ENCODE measurements at places on chromosomes 5 and 9.

- DNase-seq: no peak
Measured at GRCh38 chr5:82719368-82719767, 357.8 kb downstream of the TMEM167A start.

DNA sequence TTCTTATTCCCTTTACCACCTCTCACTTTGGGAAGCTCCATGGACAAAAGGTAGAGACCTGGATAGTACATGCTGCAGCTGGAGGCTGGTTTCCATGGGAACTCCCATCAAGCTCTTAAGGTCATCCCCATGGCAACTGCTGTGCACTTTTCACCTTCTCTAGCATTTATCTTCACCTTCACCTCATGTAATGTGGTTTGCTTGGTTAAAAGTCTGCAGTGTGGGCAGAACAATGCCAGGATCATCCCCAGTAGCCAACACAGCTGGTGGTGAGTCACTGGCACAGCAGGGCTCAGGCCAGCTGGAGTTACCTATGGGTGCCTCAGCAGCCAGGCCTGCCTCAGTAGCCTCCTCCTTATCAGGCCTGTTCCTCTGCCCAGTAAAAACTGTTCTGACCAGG lies 210.5 kb downstream of the GRIA1 start:
- DNase-seq: no peak

DNA sequence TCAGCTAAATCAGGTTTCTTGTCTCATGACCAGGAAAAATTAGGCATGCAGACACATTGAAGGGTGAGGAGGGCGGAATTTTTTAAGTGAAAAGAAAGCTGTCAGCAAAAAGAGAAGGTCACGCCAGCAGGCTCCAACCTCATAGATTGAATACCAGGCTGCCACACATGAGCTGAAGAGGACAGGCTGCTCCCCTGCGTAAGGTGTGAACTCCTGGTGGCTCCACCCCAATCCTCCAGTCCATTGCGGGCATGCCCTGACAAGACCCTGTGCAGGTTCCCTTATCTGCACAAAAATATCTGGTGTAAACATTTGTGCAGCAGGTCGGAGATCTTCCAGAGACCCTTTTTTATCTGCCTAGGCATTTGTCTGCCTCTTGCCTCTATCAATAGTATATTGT lies 22.9 kb upstream of the TEX10 start:
- no peak for DNase-seq

DNA sequence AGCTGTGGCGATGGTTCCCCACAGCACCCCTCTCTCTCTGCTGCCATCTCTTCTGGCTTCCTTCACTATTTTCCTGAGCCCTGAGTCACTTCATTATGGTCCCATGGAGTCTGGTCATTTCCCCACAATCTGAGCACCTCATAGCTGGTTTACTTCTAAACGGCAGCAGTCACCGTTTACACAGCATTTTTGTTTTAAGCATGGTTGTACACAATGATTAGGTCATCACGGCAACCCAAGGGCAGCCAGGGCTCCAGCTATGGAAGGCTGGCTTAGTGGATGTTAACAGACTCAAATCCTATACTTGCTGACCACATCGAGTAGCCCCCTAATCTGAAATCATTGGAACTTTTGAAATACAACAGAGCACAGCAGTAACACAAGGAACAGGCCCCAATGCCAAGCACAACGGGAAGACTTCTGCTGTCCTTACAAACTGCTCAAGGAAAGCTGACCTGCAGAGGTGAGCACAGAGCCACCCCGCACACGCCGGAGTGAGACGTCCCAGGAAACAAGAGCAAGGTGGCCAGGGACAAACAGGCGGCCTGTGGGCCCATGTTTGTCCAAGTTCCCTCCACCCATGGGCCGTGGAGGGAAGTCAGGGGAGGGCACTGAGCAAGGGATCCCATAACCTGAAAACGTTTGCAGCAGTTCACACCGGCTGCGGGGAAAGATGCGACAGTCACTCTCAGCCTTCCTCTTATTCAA lies 22.9 kb downstream of the CAMSAP1 start:
- no peak for DNase-seq

DNA sequence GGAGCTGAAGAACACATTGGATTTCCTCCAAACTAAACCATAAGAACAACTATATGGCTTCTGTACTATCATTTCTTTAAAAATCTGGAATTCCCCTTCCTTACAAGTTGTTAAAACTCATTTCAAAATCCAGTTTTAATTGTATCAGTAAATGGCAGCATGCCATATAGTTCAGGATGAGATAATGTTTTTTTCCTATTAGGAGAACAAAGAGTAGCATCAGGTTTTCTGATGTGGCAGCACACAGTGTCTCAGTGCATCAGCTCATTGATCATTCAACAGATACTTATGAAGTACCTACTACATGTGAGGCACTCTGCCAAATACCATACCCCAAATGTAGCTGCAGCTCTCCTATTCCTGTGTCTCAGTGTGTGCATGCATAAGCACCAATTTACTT lies 161.1 kb downstream of the EPB41L4A start:
- DNase-seq: no peak

DNA sequence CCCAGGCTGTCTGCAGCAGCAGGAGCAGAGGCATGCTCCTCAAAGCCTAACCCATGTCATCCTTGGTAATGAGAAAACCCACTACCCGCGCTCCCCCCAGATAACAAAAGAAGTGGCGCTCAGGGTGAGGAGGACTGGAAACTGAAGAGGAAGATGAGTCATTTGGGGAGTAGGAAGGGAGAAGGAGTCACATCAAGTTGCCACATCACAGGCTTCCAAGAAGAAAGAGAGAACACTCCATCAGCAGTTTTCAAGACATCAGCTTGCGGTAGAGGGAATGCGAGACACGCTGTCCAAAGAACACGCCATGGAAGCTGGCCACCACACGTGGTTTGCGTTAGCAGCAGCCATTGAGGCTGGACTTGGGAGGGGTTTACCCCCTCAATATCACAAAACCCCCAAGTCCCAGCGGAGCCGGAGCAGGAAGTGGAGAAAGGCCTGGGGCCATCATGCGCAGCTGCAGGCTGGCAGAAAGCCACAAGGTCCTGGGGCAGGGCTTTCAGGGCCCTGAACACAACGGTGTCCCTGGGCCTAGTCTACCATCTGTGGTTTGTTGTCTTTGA lies 41.5 kb downstream of the SH3PXD2B start:
- DNase-seq: peak; percentile 7

DNA sequence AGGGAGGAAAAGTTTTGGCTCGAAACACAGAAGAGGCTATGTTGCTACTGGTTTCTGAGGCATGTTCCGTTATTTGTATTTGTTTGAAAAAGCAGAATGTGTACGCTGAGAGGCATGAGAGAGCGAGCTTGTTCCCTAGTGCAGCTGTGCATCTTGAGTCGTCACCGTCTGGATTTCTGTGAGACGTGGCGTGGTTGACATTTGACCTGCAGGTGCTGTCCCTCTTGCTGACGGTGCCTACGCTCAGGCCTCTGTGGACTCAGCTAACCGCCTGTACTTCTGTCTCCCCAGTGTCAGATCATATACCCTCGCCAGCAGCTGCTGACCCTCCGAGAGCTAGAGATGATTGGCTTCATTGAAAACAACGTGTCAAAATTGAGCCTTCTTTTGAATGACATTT lies 21.5 kb downstream of the TRIP13 start:
- no peak for DNase-seq

GRCh38 chr5:52854301-52854700 lies 66.6 kb downstream of the ITGA1 start:
- no peak for DNase-seq

- DNase-seq: no peak
Measured at GRCh38 chr9:89109666-89110065, 69.0 kb downstream of the SHC3 start.

GRCh38 chr5:39138892-39139291 lies 64.7 kb upstream of the RICTOR start:
- no peak for DNase-seq

DNA sequence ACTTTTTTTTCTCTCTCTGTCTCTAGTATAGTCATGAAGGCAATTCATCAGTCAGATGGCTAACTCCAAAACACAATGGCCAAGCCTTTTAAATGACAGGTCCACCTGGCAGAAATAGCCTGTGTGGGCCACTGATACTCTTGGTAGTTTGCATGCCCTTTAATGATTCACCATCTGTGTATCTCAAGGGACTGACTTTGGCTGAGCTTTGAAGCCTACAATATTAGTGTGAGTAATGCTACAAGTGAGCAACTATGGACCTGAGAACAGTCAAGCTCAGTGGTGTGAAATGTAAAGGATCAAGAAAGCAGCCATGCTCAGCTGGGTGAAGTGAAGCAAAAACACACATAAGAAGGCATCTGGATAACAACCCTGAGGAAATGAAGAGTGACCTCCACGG lies 506.9 kb downstream of the TLE1 start:
- DNase-seq: no peak

- DNase-seq: peak; percentile 59
Measured at GRCh38 chr5:10354048-10354872, 765 bp downstream of the MARCHF6 start.

GRCh38 chr9:114059047-114059803 lies 18.9 kb downstream of the AMBP start:
- DNase-seq: no peak

- no peak for DNase-seq
Measured at GRCh38 chr5:141832131-141832530, 46.1 kb downstream of the PCDH1 start.

DNA sequence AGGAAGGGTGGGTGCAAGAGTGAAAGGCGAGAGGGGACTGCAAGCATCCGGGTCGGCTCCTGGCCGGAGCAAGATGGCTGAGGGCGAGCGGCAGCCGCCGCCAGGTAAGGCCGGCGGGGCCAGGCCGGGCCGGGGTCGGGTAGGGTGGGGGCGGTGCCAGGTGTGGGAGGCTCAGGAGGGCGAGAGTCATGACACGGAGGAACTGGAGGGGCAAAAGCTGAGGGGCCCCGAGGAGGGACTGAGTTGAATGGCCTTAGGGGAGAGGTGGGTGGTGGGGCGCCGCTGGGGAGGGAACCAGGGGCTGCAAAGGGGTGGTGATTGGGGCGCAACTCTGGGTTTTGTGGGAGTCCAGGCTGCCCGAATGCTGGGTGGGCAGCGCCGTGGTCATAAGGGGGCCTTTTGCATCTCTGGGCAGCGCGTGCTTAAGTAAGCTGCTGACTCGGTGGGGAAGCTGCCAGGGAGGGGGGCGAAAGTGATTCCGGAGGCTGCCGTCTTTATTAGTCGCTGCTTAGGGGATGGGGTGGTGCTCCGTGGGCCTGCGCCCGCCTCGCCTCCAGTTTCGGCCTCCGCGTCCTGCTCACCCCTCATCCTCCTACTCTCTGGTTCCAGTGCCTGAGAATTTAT lies 425 bp downstream of the PTPA start:
- peak; percentile 21 for DNase-seq

DNA sequence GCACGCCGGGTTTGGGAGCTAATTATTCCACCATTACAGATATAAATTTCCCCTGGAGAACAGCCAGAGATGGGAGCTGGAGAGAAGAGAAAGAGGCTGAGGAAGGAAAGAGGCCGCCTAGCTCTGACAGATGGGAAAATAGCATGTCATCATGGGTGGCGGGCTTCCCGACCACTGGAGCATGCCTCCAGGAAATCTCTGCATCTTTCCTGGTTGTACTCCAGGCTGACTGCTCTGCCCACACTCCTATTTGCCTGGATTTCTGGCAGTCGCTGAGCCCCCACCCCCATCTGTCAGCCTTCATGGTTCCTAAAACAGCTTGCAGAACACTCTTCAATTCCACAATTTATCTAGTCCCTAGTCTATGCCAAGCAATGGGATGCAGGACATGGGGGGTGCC lies 14.3 kb upstream of the GABRP start:
- no peak for DNase-seq

DNA sequence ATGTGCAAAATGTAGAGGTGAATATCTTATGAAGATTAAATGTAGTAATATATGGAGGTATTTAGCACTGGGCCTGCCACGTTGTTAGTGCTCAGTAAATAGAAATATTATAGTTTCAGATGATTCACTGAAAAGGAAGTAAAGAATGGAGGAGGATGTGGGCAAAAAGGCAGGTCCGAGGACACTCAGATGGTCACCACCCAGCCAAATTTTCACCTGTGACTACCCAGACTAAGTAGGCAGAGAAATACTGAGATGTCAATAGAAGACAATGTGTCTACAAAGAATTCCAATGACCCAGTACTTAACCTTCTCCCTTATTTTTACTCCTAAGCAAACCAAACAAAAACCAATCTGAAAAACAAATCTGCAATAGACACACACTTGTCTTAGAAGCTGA lies 70.3 kb upstream of the ATP10B start:
- DNase-seq: no peak

- no peak for DNase-seq
Measured at GRCh38 chr5:72122602-72123001, 15.3 kb downstream of the MAP1B start.

GRCh38 chr9:77271023-77271690 lies 93.8 kb downstream of the VPS13A start:
- no peak for DNase-seq

DNA sequence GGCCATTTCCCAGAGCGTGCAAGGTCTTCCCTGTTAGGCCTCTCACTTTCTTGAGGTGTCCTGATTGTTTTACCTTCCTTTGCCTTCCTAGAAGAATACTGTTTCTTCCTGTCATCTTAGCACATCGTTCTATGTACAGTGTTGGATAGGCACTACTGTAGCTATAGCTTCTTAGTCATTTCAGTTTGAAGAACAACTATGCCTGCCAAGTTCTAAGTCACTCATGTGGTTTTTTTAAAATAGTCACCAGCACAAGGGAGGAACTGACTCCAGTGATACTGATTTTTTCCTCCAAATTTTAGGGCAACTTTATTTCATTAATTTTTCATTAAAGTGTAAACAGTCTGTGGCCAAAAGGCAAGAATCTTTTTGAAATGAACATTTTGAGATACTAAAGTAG lies 122.4 kb upstream of the NR5A1 start:
- DNase-seq: no peak

DNA sequence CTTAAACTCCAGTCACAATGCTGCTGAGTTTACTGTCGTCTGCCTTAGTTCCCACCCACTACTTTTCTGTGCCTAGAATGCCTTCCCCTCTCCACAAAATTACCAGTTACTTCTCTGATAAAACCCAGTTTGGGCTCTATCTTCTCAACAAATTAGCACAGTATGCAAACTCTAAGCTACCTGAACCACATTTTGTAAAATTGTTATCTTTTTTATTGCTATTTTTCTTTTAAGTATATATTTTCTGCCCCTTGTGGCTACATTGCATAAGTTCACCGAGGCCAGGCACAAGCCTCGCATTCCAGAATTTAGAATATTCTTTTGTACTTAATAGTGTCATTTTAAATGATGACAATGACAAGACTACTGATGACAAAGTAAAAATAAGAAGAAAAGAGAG lies 60.0 kb downstream of the POU5F2 start:
- no peak for DNase-seq

- DNase-seq: peak; percentile 93
Measured at GRCh38 chr9:33415501-33416038, 13.2 kb upstream of the AQP7 start.

- no peak for DNase-seq
Measured at GRCh38 chr5:144697847-144698262, 527.2 kb downstream of the KCTD16 start.

DNA sequence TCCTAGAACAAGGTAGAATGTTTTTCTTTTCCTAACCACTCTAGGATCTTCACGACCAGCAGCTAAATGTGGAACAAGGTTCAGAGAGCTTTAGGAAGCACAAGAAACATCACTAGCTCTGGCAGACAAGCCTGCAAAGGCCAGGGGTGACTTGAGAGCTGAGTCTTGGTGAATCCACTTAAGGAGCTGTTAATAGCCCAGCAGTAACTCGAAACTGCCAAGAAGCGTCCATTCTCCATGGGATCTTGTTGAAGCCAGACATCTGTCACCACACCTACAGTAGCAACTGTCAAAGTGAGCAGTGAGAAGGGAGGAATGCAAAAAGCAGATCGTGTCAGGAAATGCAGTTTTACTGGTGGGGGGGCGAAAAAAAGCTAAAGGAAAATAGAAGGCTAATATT lies 87.2 kb downstream of the ATPSCKMT start:
- no peak for DNase-seq

GRCh38 chr5:173012882-173013281 lies 29.3 kb downstream of the ATP6V0E1 start:
- no peak for DNase-seq

Data from CD4-positive, alpha-beta T cell treated with Interleukin-17A for 1 hour (primary cell).